Suppressor macrophage treated with lipopolysaccharide for 4 hours (primary cell): ENCODE measurements at places on chromosomes 3 and 15.

DNA sequence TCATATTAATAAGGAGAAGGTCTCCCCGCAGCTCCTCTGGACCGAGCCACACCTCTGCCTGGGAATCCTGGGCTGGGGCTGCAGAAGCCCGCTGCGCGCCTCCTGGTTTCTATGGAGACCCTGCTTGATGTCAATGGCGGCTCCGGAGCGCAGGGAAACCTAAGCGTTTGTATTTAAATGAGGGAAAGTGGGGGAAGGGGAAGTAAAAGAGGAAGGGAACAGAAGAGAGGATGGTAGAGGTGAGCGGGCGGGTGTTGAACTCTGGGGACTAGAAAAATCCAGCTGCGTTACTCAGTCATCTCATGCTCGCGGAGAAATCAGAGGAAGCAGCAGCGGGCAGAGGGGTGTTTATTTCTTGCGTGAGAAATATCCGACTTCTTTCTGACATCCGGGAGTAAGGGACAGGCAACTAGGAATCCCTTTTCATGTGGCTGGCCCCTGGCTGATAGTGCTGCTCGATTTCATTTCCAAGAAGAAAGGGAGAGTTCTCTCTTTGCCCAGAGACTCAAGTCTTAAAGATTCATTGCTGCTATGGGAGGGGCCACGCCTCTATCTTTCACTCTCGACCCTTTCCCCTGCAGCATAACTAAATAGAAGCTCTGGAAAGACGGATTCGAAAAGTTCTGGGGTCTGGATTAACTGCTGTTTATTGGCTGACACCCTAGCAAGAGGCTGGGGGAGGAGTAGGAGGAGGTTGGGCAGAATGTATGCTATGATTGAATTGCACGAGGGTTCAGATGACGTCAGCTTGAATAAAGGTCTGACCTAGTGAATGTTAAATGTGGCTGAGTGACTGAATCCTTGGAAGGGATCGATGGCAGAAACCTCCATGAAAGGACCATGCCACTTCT, 110.5 kb upstream of the GAP43 start:
- peak; percentile 40 for DNase-seq

DNA sequence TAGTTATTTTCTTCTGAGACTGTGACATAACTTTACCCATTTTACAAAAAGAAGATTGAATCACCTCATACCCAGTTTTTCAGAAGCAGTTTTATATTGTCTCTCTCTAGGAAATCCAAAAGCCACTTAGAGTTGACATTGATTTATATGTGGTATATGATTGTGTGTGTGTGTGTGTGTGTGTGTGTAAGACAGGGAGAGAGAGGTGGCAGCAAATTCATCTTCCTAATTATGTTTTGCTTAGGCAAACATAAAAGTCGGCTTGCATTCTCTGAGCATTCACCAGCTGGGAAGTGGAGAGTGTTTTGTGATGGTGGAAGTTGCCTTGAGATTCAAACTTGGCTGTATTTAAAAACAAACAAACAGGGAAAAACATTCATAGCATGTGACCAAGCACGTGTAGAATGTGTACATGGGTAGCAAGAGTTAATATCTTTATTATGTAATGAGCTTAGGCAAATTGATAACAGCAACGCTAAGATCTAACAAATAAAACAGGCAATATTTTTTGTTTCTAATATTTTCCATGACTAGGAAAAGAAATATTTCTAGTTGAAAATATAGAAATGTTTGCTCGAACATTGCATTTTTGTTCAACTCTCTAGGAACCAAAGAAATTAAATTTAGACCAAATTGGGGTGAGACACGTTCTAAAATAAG, 64.4 kb upstream of the IGF1R start:
- DNase-seq = no peak

GRCh38 chr3:169644750-169645149, 18.8 kb downstream of the MECOM start:
- no peak for DNase-seq

- peak; percentile 54 for DNase-seq
Measured at GRCh38 chr15:66713843-66714508, 11.9 kb downstream of the SMAD6 start.

GRCh38 chr3:156037356-156037755, 83.0 kb upstream of the KCNAB1 start:
- no peak for DNase-seq

GRCh38 chr3:122325769-122326168, 721 bp downstream of the CSTA start:
- DNase-seq = peak; percentile 20

GRCh38 chr15:66098022-66098363, 155.6 kb downstream of the MEGF11 start:
- no peak for DNase-seq

DNA sequence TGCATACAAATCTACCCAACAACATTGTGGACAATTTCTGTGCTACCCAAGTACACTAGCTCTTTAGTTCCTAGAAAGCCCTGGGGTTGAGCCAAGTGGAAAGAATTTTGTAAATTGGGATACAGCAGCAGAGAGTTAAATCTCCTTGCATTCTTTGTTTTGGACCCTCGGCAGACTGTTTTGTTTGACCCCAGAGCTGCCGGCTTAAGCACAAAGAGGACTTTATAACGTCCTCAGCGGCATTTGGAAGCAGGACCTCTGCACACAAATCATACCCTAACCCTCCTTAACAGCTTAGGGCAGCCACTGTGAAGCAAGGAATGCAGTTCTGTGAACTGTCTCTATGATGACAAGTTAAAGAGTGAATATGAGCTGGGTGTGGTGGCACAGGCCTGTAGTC, 415.3 kb downstream of the CNTN4 start:
- no peak for DNase-seq

GRCh38 chr15:40875991-40876730, 2.1 kb upstream of the RHOV start:
- no peak for DNase-seq

DNA sequence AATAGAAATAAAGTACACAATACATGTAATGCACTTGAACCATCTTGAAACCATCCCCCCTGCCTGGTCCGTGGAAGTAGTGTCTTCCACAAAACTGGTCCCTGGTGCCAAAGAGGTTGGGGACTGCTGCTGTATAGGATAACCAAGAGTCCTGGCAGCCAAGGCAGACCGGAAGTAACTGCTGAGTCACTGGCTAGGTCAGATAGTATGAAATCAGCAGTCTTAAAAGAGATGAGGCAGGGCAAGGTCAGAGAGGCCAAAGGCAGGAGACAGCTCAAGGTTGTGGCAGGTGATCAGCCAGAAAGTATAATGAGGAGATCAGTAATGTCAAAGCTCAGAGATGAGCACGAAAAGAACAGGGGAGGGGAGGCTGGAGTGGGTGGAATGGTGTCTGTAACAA, 60.2 kb downstream of the MAP3K13 start:
- DNase-seq = peak; percentile 15

DNA sequence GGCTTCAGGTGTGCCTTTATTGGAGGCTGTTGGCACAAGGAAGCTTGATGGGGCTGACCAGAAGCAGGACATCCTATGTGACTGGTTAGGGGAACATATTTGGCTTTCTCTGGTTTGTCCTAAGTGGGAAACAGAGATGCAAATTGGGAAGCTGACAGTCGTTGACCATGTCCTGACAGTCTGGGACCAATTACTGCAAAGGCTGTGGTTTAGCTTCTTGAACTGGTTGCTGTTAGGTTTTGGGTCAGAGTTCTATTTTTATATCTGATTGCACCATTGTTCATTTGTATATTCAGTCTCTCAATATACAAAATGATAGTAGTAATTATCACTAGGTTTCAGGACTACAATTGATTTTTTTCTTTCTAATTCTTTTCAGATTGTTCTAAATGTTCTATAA, 36.8 kb downstream of the SNTN start:
- no peak for DNase-seq

GRCh38 chr15:68894208-68894607, 36.1 kb upstream of the SPESP1 start:
- no peak for DNase-seq

GRCh38 chr15:77436822-77437221, 16.1 kb downstream of the HMG20A start:
- no peak for DNase-seq

- DNase-seq = no peak
Measured at GRCh38 chr3:113374078-113374477, 67.2 kb downstream of the CFAP44 start.

DNA sequence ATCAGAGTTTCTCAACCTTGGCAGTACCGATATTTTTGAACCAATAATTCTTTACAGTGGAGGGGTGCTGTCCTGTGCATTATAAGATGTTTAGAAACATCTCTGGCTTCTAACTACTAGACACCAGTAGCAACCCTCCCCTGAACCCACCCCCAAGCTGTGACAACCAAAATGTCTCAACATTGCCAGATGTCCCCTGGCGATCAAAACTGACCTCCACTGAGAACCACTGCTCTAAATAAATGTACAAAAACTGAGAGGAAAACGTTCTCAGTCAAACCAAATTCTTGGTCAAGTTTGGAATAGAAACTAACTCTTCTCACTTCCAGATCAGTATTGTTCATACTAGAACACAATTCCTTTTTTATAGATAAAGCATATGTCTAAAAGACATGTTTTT, 58.5 kb downstream of the GPR160 start:
- no peak for DNase-seq

GRCh38 chr3:72627271-72627670, 221.0 kb downstream of the SHQ1 start:
- no peak for DNase-seq

DNA sequence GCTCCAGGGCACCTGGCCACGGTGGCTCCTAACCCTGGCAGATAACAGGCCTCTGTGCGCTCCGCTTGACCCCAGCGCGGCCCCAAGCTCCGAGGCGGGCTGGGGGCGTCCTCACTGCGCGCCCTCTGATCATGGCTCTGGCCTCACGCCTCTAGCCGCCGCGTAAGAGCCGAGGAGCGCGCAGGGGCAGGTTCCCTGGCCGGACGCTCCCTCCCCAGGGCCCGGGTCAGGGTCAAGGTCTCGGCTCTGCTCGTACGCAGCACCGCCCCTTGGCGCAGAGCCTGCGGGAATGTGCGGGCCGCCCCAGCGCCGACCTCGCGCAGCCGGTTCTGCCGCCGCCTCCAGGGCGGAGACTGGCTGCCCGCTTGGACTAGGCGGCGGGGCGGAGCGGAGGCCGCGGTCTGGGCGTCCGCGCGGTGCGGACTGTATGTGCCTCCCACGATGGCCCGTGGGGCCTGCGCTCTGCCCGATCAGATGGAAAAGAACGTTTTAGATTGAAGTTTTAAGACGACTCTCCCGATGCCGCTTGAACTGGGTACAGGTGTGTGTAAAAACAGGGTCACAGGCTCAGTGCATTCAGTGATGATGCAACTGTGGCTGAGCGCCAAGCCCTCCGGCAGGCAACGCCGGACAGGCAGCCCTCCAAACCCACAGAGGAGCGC, 40.8 kb downstream of the CHST14 start:
- DNase-seq = peak; percentile 64

GRCh38 chr3:33392703-33393125, 47.5 kb downstream of the UBP1 start:
- peak; percentile 3 for DNase-seq

DNA sequence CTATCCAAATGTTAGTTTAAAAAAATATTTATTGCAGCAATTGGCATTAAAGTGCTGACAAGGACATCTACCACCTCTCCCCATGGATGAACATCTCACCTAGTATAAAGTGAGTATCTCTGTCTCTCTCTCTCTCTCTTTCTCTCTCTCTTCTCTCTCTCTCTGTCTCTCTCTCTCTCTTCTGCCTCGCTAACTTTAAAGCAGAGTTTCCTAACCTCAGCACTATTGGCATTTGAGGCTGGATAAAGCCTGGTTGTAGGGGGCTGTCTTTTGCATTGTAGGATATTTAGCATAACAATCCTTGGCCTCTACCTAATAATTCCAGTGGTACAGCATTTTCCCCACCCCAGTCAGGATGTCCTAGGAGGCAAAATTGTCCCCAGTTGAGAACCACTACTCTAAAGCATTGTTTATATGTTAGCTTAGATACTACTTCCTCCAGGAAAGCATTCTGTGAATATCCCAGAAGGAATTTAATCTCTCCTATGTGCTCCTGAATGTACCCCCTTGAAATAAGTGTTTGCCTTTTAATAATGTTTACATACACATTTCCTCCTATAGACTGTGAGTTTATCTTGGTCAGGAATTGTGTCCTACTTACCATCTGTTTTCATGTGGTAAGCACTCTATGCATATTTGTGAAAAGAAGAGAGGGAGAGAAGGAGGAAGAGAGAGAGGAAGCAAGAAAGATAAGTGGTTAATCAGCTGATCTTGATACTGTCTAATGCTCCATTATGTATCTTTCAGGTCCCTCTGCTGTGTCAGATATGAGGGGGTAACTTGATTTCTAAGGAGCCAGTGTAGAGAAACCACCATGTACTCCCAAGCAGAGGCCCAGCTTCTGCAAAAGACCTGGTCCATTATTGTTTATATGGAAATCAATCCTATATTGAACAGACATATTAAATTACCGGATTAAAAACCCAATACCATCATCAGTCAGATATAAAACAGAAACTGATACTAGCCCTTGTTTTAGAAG, 346.6 kb downstream of the RBMS3 start:
- no peak for DNase-seq

DNA sequence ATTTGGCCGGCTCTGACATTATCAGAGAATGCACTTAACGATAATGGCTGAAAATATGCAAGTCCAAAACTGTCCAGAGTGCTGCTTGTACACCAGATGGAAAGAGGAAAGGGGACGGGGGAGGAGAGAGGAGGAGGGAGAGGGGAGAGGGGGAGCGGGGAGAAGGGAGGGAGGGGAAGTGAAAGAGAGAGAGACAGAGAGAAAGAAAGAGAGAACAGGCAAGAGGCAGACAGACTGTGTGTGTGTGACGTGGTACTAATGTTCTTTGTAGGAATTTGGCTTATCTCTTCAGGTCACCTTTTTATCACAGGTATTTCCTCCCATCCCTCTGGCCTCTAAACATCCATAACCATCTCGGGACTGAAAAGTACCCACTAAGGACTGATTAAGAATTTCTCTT, 75.1 kb upstream of the LMOD3 start:
- no peak for DNase-seq

DNA sequence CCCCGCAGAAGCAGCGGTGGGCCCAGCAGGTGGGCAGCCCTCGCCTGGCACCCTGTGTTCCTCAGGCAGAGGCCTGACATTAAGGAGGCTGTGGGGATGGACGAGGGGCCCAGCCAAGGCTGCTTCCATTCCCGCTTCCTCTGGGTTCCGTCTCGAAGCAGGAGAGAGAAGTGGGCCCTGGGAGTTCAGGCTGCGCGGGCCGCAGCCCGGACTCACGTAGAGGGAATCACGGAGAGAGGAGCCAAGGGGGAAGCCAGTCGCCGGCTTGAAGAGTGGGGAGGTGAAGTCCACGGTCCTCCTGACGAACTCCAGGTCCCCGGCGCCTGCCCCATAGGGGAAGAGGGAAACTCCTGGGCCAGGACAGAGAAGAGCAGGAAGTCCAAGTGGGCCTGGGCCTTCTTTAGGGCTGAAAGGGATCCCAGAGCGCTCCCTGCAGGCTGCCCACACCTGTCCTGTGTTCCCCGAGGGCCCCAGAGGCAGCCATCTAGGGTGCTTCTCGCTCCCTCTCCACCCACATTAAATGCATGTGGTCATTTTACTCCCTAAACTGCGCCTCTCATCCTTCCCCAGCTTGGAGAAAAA, 37.7 kb downstream of the MUC4 start:
- DNase-seq = no peak
